Right ventricle myocardium superior (tissue), 1 donor: ENCODE measurements at places on chromosomes 12 and 14. TPM values are rescaled to one million over a fixed set of nuclear protein-coding genes. Genes with fewer than 3 reads are reported as not detected.

The ANG gene
- 5.3 TPM for total RNA-seq

The KIF5A gene
- total RNA-seq, result 0.08 TPM

DNA sequence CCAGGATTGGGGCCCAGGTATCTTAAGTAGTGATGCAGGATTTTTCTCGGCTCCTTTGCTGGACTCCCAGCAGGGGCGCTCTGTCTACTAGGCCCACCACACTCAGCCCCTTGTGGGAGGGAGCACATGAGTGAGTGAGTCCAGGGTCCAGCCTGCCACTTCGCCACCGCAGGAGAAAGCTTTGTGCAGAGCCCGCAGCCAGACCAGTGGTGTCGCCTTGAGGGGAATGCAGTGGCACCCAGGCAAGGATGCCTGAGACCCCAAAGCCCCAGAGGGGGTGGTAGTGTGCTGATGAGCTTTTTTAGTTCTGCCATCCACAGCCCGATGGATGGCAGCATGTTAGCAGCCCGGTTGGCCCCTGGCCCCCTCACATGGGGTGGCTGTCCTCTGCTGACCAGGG, 5.4 kb upstream of the MRPS35 start:
- DNase-seq, result no peak

DNA sequence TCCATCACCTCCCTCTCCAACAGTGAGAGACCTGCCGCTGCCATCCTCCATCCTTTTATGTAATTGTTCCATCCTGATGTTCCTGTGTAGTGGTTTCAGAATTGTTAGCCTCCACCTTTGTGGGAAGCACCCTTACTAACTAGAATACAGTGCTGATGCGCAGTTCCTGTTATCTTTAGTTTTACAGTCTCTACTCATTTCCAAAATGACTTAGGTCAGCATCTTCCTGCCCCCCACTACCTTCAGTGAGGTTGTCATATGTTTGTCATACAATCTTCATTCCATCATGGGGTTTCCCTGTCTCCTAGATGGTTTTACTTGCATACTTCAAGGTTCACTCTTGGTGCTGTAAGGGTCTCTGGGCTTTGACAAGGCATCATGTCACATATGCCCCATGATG, 69.8 kb downstream of the EML1 start:
- DNase-seq, result no peak

DNA sequence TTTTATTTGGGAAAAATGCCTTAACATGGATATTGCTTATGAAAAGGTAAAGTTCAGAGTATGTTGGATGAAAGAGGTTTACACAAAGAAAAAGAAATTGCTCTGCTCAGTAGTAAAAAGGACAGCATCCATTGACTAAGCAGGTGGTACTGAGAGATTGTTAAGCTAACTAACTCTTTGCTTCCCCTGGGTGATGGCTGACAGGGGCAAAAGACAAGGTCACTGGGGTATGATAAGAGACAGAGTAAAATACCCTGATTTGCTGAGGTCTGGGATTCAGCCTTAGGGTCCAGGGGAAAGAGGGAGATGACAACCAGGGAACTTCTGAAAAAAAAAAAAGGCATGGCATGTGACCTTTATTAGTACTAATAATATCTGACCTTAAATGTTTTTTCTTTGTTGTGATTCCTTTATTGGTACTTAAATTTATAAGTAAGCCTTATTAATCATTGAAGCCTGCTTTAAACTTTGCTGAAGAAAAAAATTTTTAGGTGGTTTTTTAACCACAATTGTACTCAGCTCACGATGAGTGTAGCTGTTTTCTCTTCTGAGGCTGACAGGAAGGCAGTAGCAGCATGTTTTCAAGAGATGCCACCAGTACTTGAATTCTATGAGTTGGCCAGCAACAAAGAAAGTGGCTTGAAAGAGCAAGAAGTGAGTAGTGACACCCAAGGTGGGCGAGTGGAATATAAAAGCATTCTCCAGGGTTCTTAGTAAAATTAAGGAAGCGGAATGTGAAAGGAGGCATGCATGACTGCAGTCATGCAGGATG, 43.7 kb upstream of the KITLG start:
- no peak for DNase-seq

GRCh38 chr14:92680781-92681650, 67.4 kb downstream of the LGMN start:
- DNase-seq, result peak; percentile 89
